ENCODE measurements at places on chromosomes 2 and 18.

DNA sequence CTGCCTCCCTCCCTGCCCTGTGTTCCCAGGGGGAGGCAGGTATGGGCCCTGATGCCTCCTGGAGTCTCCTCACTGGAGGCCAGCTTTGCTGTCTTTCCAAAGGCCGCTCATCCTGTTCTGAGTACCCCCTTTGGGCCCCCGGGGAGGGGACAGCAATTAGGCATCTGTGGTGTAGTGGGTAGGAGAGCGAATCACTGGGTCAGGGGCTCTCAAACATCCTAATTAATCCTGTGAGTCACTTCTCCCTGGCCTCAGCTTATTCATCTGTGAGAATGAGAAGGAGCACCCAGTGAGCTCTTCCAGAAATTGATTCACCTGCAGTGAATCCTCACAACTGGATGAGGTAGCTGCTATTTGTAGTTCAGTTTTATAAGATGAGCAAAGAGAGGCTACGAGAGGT, 16.4 kb downstream of the TET3 start:
- no peak for DNase-seq

- peak; percentile 48 for DNase-seq
Observed at GRCh38 chr2:205889114-205889513, 196.9 kb downstream of the INO80D start.

GRCh38 chr2:205700331-205701132, 18.2 kb downstream of the NRP2 start:
- DNase-seq = no peak

GRCh38 chr18:7325126-7325430, 94.2 kb downstream of the LRRC30 start:
- no peak for DNase-seq

DNA sequence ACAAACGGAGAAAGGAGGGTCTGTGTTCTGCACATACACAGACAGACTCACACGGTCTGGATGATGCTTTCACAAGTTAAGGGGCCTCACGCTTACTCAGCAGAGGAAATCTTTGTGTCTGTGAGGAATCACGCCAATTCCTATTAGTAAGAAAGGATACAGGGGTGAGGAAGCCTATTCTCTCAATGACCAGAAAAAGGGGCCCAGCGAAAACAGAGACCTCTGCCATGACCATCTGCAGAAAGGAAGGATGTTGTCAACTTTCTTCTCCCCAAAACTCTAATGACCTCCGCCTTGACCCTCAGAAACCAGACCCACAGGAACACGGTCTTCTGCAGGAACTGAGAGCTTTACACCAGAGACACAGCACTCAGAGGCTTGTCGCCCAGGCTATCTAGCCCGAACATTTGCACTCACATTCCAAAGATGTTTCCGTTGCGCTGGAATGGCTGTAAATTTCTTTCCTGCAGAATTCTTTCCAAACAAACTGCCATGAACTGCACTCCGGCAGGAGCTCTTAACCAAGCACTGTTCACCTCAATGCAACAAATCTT, 186.3 kb downstream of the TCF4 start:
- DNase-seq = no peak

- DNase-seq = no peak
Observed at GRCh38 chr2:220915092-220915623, 656.9 kb downstream of the EPHA4 start.

- DNase-seq = no peak
Observed at GRCh38 chr2:56268856-56269255, 85.1 kb downstream of the CCDC85A start.

GRCh38 chr2:127182626-127183458, 37.3 kb downstream of the CYP27C1 start:
- no peak for DNase-seq

- no peak for DNase-seq
Observed at GRCh38 chr18:486929-487740, 13.4 kb downstream of the COLEC12 start.

DNA sequence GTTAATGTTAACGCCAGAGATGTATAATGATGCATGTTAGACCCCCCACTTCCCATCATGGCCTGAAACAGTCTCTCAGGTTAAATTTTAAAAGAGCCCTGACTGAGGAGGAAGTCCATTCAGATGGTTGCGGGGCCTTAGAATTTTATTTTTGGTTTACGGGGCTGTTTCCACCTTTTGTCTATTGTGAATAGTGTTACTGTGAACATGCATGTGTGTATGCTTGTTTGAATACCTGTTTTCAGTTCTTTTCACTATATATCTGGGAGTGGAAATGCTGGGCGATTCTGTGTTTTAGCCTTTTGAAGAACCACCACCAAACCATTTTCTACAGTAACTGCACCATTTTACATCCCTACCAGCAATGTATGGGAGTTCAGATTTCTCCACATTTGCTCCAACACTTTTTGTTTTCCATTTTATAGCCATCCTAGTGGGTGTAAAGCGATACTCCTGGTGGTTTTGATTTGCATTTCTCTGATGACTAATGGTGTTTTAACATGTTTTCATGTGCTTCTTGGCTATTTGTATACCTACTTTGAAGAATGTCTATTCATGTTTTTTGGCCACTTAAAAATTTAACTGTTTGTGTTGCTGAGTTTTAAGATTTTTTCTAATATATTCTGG, 133.0 kb downstream of the MYO3B start:
- no peak for DNase-seq

DNA sequence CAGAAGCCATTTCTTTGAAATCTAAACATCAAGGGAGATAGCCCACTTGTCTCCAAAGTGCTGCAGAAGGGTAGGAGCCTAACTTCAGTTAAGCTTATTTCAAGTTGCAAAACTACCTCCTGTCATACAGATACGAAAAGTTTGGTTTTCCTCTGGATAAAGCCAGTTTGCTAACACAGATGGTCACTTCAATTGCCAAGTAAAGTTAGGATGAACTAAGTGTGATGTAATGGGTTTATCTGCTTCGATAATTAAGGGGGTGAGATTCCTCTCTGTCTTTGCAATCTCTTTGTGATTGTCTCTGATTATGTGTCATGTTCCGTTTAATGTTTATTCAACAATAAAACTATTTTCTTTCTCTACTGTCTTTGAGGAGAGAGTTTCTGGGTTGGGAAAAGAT, 156.4 kb downstream of the SLC39A10 start:
- no peak for DNase-seq

GRCh38 chr2:2705871-2706270, 374.8 kb upstream of the MYT1L start:
- DNase-seq = no peak

DNA sequence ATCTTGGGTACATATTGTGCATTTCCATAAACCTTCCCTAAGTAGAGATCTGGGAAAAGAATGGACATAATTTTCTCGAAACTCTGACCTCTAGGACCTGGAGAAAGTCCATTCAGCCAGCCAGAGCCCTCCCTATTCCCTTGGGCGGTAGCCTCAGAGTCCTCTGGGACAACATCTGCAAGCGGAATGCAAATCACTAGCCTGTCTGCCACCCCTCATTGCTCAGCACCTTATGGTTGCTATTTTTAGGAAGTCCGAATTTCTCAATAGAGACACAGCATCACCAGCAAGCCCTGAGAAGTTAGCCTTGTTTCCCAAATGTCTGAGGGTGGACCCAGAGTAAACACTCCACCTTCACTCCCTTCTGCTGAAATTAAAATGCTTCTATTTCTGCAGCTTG, 17.6 kb upstream of the CD28 start:
- no peak for DNase-seq

DNA sequence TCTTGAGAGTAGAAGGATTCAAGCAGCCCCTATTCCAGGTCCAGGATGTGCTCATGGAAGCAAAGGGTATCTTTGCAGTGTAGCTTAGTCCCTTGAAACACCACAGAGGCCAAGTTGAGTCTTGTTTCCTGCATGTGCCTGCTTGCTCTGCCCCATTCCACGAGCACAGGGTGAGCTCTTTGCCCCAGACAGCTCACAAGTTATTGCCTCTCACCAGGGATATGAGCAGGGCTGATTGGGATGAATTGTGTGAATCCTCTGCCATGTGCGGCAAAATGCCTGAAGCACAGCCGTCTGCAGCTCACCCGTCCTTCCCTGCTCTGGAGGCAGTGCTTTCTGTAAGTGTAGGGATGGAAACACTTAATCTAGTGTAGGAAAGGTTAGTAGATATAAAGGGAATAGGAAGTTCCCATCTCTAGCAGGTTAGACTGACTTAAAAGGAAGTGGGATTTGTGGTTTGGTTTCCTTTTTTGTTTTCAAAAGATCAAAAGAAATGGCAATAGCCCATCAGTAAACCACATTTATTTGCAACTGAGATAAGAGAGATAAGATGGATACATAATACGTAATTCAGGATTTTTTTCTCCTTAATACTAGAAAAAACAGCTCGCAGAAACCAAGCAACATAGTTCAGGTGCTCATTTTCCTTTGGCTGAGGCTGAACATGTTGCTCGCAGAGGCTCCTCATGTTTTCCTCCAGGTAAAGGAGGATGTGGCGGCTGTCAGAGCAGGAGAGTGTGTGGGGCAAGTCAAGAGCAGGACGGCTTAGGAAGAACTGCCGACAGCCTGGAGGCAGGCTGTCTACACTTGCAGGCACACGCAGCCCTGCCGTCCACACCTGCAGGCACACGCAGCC, 41.4 kb downstream of the TMEM182 start:
- DNase-seq = no peak

- no peak for DNase-seq
Observed at GRCh38 chr2:104889960-104890684, 36.2 kb downstream of the POU3F3 start.

DNA sequence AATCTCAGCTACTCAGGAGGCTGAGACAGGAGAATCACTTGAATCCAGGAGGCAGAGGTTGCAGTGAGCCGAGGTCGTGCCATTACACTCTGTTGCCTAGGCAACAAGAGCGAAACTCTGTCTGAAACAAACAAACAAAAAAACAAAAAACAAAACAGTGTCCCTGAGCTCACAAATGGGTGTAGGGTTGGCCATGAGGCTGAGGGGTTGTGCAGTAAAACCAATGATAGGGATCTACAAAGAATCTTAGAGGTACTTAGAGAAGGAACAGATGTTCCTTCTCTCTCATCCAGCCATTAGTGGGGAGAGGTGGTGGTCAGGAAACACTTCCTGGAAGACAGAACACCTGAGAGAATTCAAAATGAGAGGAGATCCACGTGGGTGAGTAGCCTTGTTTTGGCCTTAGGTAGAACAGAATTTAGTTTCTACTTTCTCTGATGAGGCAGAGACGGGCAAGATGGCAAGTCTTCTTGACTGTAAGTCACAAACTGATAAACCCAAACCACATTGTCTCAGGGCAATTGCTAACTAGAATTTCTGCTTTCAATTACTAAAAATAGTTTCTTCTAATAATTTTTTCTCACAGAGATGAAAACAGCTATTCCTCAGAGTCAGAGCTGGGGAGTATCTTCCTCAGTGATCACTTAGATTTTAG, 61.5 kb upstream of the PPM1B start:
- no peak for DNase-seq

DNA sequence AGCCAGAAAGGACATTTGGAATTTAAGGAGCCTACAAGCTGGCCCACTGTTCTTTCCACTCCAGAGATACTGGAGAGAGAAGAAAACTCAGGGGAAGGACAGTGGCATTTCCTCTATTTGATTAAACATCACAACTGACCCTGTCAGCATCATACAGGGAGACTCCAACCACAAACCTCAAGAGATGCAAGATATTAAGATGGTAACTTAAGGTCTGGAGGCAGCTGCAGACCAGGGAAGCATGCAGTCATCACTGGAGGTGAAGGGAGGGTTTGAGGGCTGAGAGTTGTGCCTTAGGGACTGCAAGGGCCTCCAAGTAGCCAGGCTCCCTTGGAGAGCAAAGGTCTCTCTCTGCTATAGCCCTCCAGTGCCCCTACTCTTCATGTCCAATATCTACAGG, 67.4 kb downstream of the RNF152 start:
- no peak for DNase-seq

DNA sequence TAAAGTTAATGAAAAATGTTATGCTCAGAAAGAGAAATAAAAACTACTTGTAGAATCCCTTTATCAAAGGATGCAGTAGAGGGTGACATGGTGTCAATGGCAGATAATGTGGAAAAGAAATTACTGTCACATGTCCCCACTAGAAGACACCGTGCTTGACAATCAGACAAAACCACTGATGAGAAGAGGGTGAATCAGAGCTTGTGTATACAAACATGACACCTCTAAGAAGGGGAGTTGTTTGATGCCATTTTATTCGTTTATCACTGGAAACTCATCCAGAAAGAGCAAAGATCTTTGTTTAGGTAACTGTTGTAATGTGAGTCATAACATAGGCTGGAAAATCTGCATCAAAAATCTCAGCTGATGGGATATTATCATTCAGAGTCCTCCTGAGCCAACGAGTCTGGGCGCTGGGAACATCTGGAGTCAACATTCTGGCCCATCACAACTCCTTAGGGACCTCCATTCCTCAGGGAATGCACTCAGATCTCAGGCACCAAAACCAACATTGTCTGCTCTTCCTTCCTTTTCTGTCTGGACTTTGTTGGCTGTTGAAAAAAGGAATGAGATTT, 49.5 kb upstream of the RAB12 start:
- DNase-seq = no peak

DNA sequence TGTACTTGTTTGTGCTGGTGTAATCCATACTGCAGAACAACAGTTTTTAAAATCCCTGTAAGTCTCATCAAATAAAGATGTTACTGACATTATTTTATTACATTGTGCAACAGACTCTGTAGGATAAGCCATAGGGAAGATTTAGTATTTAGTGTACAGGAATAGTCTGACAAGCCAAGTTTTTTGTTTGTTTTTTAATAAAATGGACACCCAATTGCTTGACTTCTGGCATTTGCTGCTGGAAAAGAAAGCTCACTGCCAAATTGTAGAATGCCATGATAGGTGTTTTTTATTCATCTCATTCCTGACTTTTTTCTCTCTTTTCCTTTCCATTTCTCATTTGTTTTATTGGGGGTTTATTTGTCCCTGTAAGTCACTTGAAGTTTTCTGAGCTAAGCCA, 38.1 kb downstream of the SMARCAL1 start:
- no peak for DNase-seq

GRCh38 chr2:210860276-210860675, 303.9 kb downstream of the CPS1 start:
- DNase-seq = no peak

DNA sequence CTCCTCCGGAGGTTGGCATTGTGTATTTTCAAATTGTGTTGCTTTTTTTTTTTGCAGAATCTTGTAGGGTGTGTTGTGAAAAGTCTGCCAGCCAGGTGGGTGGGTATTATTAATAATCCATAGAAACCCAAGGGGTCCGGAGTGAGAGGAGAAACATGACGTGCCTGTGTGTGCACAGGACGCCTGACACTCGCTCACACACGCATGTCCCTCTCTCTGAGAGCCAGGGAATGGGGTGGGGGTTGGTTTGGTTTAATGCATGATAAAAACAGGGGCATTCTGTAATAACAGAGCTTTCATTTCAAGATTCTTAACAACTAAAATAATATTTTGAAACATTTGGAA, 224.8 kb downstream of the FAM210A start:
- DNase-seq = no peak

DNA sequence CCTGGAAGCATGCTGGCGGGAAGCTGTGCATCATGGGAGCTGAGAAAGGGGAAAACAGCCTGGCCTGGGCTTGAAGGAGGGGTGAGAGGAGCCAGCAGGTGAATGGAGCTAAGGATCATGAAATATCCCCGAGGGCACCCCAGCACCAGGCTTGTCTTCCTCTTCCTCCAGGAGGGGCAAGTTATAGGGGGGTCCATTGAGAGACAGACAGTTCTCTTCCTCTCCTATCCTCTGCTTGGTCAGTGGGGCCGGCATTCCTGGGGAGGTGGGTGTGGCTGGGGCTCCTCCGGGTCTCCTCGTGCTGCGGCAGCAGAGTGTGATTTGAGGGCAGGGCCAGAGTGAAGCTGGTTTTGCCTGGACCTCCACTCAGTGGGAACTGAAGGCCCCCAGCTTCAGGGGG, 78.9 kb downstream of the LIPG start:
- no peak for DNase-seq

Measured in kidney epithelial cell (primary cell).